Choroid plexus epithelial cell (primary cell): ENCODE measurements at places on chromosomes 3 and 15.

GRCh38 chr3:88230638-88231037 lies 80.9 kb downstream of the C3orf38 start:
- DNase-seq = no peak

DNA sequence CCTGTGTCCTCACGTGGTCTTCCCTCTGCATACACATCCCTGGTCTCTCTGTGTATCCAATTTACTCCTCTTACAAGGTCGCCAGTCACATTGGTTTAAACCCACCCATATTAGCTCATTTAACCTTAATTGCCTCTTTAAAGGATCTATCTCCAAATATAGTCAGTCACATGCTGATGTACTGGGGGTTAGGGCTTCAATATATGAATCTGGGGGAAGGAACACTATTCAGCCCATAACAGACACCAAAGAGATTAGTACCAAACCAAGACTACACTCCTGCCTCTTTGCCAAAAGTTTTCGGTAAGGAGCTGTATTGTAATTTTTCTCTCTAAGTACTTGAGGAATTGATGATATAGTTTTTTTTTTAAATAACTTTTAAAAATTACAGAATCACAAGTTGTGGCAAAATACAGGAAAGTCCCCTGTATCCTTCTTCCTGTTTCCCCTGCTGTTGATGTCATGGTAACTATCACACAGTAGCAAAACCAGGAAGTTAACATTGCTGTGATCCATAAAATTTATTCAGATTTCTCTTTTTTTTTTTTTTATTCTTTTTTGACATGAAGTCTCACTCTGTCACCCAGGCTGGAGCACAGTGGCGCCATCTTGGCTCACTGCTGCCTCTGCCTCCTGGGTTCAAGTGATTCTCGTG lies 67.8 kb downstream of the SLCO3A1 start:
- DNase-seq = no peak

- DNase-seq = peak; percentile 98
These were observed 72.7 kb upstream of the MAP4 start for GRCh38 chr3:48088749-48089466.

GRCh38 chr15:100786139-100786531 lies 93.5 kb upstream of the ALDH1A3 start:
- no peak for DNase-seq

GRCh38 chr3:12967606-12968351 lies 105.5 kb downstream of the IQSEC1 start:
- DNase-seq = peak; percentile 93

- DNase-seq = peak; percentile 46
These were observed 44.0 kb downstream of the PSMD6 start for GRCh38 chr3:63979093-63979885.

GRCh38 chr3:150449169-150449721 lies 41.1 kb downstream of the TSC22D2 start:
- DNase-seq = peak; percentile 58

- DNase-seq = peak; percentile 12
These were observed at the start of gene FGF12 for GRCh38 chr3:192727032-192727847. TSS of gene FGF12 (minus strand) at chr3:192727541.

GRCh38 chr15:84151205-84151931 lies 84.2 kb upstream of the GOLGA6L4 start:
- DNase-seq = no peak

- peak; percentile 86 for DNase-seq
These were observed 36.0 kb upstream of the COLQ start for GRCh38 chr3:15557511-15557946.

- DNase-seq = no peak
These were observed 213.2 kb downstream of the KCNMB2 start for GRCh38 chr3:178749471-178749870.

- DNase-seq = no peak
These were observed 114.3 kb upstream of the ARHGEF3 start for GRCh38 chr3:56915966-56916586.

GRCh38 chr3:124147946-124148345 lies 156.0 kb upstream of the ROPN1 start:
- no peak for DNase-seq

DNA sequence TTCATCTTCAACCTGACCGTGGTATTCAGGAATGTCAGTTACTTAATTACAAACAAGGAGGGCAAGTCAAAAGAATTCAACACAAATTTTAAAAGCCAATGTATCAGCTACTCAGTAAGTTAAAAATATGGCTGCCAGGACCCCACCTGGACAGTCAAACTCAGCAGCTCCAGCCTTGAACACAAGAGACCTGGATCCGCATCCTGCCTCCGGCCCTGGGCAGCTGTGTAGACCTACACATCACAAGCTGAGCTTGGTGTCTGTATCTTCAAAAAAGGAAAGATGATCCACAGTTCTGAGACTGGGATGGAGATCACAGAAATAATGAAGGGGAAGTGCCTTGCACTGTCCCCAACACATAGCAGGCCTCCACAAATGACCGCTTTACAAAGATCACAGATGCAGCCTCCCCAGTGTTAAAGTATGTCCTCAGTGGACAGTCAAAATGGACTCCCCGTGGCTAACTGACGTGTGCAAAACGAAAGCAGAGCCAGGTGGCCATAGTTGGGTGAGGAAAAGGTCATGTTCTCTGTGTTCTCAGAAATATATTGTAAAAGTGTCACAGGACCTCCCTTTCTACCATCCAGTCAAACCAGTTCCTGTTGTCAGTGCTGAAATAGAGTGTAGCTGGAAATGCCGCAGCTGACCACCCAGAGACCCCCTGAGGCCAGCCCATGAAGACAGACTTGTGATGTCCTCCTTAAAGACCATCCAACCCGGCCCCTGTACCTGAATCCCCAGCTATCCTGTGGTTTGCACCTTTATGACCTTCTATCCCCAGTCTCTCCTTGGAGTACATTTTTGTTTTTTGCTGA lies 168.5 kb upstream of the NSMCE3 start:
- DNase-seq = no peak

DNA sequence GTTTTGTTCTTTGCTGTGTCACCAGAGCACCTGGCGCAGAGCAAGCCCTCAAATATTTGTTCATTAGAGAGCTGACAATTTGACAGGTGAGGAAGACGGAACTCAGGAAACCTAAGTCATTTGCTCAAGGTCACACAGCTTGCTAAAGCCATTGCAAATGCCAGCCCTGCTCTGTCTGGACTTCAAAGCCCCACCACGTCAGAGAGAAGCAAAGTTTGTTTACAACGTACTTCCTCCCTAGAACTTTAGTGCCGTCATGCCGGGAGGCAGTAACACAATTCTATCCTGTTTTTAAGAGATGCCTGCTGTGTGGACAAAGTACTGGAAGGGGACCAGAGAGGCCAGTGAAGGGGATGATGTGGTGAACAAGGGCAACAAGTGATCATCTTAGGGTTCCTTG lies 216.6 kb upstream of the PRICKLE2 start:
- DNase-seq = peak; percentile 76

DNA sequence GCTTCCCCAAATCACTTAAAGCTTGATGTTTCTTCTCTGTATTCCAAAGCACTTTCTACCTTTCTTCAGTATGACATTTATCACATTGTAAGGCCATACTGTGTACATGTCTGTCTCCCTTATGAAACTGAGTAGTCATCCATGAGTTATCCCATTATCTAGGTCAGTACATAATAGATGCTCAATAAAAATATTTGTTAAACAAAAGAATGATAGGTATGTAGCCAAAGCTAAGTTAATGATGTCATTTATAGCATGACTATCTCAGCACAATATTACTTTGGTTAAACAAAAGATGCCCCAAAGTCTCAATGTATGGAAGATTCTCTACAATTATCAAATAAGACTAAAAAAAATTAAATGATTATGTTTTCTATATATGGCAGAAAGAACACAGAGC lies 3.1 kb upstream of the TMCO5A start:
- DNase-seq = no peak

- no peak for DNase-seq
These were observed 87.7 kb upstream of the ALDH1L1 start for GRCh38 chr3:126267976-126268615.

GRCh38 chr3:3468596-3468995 lies 289.1 kb upstream of the CRBN start:
- DNase-seq = no peak

DNA sequence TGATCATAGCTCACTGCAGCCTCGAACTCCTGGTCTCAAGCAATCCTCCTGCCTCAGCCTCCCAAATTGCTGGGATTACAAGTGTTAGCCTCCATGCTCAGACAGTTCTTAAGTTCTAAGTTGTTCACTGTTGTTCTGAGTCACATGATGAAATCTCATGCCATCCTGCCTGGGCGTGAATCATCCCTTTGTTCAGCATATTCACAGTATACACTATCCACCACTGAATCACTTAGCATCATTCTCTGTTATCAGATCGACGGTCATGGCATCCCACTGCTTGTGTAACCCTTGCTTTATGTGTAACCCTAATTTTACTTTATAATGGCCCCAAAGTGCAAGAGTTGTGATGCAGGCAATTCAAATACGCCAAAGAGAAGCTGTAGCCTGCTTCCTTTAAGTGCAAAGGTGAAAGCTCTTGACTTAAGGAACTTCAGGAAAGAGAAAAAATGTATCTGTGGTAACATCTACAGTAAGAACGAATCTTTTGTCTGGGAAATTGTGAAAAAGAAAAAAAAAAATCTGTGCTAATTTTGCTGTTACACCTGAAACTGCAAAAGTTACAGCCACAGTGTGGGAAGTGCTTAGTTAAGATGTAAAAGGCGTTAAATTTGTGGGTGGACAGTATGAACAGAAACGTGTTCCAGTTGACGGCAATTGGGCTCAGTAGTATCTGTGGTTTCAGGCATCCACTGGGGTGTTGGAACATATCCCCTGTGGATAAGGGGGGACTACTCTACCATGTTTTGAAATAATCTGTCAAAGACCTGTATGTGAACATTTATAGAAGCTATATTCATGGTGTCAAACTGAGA lies 80.6 kb downstream of the PCOLCE2 start:
- DNase-seq = peak; percentile 51

GRCh38 chr15:29528276-29528675 lies 258.7 kb upstream of the NSMCE3 start:
- no peak for DNase-seq

DNA sequence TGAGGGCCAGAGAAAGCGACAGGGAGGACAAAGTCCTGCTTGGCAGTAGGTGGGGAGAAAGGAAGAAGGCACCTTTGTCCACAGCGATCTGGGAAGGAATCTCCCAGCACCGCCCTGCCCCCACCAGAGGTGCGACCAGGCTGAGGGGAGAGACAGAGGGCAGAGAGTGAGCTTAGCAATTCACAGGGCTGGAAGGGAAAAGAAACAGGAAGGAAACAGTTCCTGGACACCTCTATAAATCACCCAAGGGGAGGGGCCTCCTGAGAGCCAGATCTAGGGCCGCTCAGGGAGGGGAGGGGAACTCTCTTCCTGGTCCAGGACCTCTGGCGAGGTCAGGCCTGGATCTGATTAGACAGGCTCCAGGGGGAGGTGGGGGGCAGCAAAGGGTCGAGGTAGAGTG lies 35.4 kb downstream of the RNU5B-1 start:
- DNase-seq = no peak

- DNase-seq = no peak
These were observed 2.9 kb upstream of the GRM2 start for GRCh38 chr3:51703761-51704510.

DNA sequence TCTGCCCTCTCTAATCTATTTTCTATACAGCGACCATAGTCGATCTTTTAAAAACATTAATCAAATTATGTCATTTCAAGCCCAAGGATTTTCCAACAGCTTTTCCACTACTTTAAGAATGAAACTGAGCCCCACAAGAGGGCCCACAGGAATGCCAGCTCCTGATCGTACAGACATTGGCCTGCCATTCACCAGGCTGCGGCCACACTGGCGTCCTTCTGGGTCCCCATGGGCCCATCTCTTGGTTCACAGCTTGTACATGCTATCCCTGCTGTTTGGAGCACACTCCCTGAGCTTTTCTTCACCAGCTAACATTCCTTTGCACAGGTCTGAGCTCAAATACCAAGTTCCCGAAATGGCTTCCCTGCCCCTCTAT lies 149.6 kb downstream of the MYLK start:
- DNase-seq = no peak

DNA sequence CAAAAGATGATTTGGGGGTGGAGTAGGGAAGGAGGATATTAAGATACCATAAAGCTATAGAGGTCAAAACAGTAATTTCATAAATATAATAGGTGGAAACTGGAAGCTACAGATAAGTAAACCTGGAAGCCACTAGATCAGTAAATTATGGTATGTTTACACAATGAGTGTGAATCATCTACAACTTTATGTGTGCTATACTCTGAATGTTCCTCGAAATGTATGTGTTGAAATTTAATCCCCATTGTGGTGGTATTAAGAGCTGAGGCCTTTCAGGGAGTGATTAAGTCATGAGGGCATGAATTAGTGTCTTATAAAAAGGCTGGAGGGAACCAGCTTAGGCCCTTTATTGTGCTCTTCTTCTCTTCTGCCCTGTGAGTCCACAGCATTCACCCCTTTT lies 25.2 kb downstream of the EOMES start:
- DNase-seq = peak; percentile 42

DNA sequence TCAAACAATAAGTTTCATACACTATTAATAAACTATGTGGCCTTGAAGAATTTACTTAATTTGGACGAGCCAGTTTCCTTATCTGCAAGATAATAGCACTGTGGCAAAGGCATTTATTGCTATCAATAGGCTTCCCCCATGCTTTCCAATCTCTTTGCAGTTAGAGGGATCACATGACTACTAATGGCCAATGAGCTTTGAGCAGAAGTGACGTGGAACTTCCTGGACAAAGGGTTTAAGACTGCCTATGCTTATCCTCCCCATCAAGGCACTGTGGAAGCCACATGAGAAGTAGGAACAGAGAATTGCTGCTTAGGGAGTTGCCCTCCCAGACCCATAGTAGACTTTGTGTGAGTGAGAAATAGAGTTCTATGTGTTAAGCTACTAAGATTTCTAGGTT lies 16.7 kb upstream of the ZMAT3 start:
- no peak for DNase-seq

DNA sequence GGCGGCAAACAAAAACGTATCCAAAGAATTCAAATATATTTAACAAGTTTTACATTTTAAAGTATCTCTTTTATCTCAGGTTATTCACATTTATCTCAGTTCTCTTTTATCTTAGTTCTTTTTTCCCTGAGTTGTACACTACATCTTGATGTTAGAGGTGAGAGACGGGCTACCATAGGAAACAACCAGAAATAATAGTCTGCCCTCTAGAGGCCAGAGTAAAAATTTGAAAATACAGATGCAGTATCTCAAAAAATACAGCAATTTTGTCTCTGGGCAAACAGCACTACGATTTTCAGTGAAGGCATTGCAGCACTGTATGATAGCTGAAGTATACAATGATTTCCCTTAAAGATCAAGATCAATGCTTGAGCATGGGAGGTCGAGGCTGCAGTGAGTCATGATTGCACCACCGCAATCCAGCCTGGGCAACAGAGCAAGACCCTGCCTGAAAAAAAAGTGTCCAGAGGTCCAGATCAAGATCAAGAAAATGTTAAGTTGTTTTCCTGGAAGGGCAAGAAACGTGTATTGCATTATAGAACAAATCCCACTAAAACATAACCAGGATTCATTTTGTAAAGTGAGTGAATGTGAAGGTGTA lies 82.6 kb upstream of the ATP11B start:
- peak; percentile 49 for DNase-seq
